ENCODE measurements at places on chromosomes 4 and X. TPM values are rescaled to one million over a fixed set of nuclear protein-coding genes. Genes with fewer than 3 reads are reported as not detected.

MTNR1A gene
- 1.6 TPM for total RNA-seq

FAM184B gene
- total RNA-seq = 0.03 TPM

MPC1L gene
- total RNA-seq = not detected

ETNPPL gene
- 0.19 TPM for total RNA-seq

GPR34 gene
- not detected for total RNA-seq

FLNA gene
- total RNA-seq = 189 TPM

IL9R gene
- total RNA-seq = not detected

TMEM31 gene
- total RNA-seq = not detected

OPRPN gene
- not detected for total RNA-seq

UGT2B17 gene
- total RNA-seq = not detected

UGT2B7 gene
- total RNA-seq = not detected

EMCN gene
- not detected for total RNA-seq

XPNPEP2 gene
- 1.7 TPM for total RNA-seq

TBC1D19 gene
- 30.7 TPM for total RNA-seq

GIMD1 gene
- total RNA-seq = not detected

SOD3 gene
- 1.6 TPM for total RNA-seq

CTAG1A gene
- total RNA-seq = not detected

RXFP1 gene
- not detected for total RNA-seq

AREG gene
- total RNA-seq = not detected

ASMT gene
- 0.28 TPM for total RNA-seq

FAM200B gene
- total RNA-seq = 58.3 TPM

FUNDC1 gene
- 15.8 TPM for total RNA-seq

RIBC1 gene
- 0.62 TPM for total RNA-seq

CTAG2 gene
- total RNA-seq = not detected

ASB9 gene
- total RNA-seq = 1.1 TPM

GPRASP2 gene
- total RNA-seq = 44.0 TPM

TCEAL2 gene
- 12.9 TPM for total RNA-seq

OTC gene
- not detected for total RNA-seq

ZNF732 gene
- not detected for total RNA-seq

ARR3 gene
- total RNA-seq = not detected

ADGRG4 gene
- total RNA-seq = not detected

VCX3B gene
- total RNA-seq = not detected

STPG2 gene
- total RNA-seq = 0.06 TPM

SMIM10 gene
- not detected for total RNA-seq

NUDT10 gene
- total RNA-seq = 23.9 TPM

MTCP1 gene
- 1.4 TPM for total RNA-seq

GRPR gene
- total RNA-seq = 4.1 TPM

GPC3 gene
- total RNA-seq = 1,039 TPM

C4orf50 gene
- total RNA-seq = 0.32 TPM

AVPR2 gene
- not detected for total RNA-seq

AMTN gene
- total RNA-seq = not detected

NDNF gene
- total RNA-seq = 4.2 TPM

TEC gene
- total RNA-seq = 0.22 TPM

FAM156B gene
- total RNA-seq = 14.1 TPM

TRAM1L1 gene
- total RNA-seq = 4.5 TPM

XK gene
- total RNA-seq = 1.0 TPM

AFF2 gene
- 13.5 TPM for total RNA-seq

PDLIM3 gene
- total RNA-seq = 1.4 TPM

ODAPH gene
- not detected for total RNA-seq

FGFBP2 gene
- total RNA-seq = 0.15 TPM

HOPX gene
- total RNA-seq = 2.8 TPM

UBA6 gene
- total RNA-seq = 162 TPM

BEX5 gene
- 3.8 TPM for total RNA-seq

UCP1 gene
- total RNA-seq = 0.28 TPM

NHS gene
- total RNA-seq = 3.9 TPM

SLITRK4 gene
- total RNA-seq = 7.7 TPM

DGKK gene
- 0.19 TPM for total RNA-seq

NR0B1 gene
- total RNA-seq = not detected

All from neural progenitor cell (in vitro differentiated cells).